Activated B cell treated with CpG ODN at 0.5 μM for 24 hours (primary cell): ENCODE measurements at places on chromosomes 12 and 14.

- no peak for DNase-seq
These were observed 229.8 kb upstream of the FLRT2 start for GRCh38 chr14:85300107-85300506.

- no peak for DNase-seq
These were observed 390.2 kb downstream of the LRIG3 start for GRCh38 chr12:58529897-58530741.

- no peak for DNase-seq
These were observed 134.1 kb upstream of the VRK1 start for GRCh38 chr14:96663076-96663475.

DNA sequence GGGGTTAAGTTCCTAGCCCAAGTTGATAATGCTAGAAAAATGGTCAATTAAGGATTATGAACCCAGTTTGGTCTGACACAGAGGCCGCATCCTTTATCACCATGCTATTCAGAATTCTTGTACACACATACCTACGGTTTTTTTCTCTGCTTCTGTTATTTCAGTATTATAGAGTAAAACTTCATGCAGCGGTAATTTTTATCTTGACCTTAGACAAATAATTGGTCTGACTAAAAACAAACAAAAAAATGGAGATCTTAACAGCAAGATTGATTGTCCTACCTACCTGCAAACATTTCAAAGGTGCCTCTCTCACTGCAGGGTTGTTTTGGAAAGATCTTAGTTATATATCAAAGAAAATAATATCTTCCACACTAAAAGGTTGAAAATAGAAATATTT is 201.9 kb upstream of the PRICKLE1 start:
- DNase-seq, result no peak

DNA sequence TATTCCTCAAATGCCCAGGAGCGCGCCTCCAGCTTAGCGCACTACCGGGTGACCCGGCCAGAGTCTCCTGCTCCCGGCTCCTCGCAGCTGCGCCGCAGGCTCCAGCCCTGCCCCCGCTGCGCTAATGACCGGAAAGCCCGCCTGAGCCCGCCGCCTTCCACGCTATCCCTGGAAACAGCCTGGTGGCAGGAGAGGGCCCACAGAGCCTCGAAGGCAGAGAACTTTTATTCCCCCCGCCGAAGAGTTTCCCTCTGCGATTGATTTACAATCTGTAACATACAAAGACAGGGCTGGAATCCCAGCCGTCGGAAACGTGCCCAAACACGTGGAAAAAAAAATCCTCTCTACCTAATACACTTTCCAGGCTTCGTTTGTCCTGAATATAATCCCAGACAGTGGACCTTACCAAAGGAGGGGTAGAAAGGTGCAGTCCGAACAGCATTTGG is 1.5 kb downstream of the COL2A1 start:
- DNase-seq, result no peak

- DNase-seq, result no peak
These were observed 7.7 kb downstream of the RARG start for GRCh38 chr12:53224061-53224896.

- no peak for DNase-seq
These were observed 6.0 kb downstream of the GPR132 start for GRCh38 chr14:105059035-105059924.

DNA sequence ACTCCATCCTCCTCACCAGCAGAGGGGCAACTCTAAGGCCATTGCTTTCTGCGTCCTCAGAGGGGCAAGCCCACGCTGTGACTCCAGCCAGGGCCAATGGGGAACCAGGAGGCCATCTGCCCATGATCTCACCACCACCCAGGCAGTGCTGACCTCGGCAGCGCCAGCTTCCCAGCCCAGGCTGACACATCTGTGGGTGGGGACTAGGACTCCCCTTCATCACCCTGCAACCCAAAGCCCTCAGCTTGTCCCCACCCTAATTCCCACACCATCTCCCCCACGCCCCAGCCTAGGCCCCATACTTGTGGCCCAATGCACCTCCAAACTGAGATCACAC is 58.6 kb downstream of the VWF start:
- DNase-seq, result no peak

DNA sequence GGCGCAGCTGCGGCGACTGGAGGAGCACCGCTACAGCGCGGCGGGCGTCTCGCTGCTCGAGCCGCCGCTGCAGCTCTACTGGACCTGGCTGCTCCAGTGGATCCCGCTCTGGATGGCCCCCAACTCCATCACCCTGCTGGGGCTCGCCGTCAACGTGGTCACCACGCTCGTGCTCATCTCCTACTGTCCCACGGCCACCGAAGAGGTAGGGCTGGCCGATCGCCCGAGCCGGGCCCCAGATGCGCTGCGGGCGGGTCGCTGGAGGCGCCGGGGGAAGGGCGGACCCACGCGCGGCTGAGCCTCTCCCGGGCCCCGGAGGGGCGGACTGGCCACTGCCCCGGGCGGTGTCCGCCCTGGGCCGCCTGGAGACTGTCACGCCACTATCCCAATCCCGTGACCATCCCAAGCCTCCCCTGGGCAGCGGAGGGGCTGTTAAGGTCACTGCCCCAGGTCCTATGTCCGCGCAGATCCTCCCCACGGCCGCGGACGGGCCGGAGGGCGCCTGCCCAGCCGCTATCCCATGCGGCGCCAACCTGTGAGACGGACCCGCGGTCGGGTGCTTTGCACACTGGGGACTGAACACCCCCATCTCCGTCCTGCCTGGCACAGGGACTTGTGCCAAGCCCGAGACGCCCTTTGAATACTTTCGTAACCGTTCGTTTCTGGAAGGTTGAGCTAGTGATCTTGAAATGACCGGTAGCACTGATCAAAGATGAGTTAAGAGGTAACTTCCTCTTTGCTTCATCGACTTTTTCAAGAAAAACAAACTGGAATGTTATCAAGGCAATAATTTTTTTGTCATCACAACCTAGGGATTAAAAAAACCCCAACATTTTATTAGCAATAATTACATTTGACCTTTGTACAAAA is 725 bp downstream of the CHPT1 start:
- no peak for DNase-seq

GRCh38 chr12:11661491-11662089 is 12.1 kb downstream of the ETV6 start:
- no peak for DNase-seq

- DNase-seq, result no peak
These were observed 5.2 kb downstream of the RAB15 start for GRCh38 chr14:64966976-64967375.

GRCh38 chr12:49100380-49100779 is 5.8 kb upstream of the DHH start:
- no peak for DNase-seq

GRCh38 chr14:98203421-98203820 is 1068.6 kb downstream of the BCL11B start:
- no peak for DNase-seq

GRCh38 chr12:113267621-113268020 is 46.4 kb downstream of the TPCN1 start:
- no peak for DNase-seq

DNA sequence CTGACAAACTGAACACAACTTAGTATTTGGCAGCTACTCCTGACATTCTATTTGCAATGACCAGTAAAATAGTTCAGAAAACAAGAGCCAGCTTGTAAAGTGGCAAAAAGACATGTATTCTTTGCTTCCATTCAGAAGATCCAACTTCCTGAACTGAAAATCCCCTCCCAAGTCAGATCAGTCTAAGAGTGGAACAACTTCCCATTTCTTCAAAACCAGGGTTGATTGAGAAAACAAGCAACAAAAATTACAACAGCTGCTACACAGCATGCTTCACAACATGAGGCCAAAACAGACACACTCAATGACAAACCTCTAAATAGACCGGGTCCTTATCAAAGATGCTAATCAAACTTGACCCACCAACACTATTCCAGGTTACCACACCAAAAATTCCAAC is 40.3 kb downstream of the CIT start:
- DNase-seq, result no peak
